ENCODE measurements at places on chromosomes 1 and 21.

DNA sequence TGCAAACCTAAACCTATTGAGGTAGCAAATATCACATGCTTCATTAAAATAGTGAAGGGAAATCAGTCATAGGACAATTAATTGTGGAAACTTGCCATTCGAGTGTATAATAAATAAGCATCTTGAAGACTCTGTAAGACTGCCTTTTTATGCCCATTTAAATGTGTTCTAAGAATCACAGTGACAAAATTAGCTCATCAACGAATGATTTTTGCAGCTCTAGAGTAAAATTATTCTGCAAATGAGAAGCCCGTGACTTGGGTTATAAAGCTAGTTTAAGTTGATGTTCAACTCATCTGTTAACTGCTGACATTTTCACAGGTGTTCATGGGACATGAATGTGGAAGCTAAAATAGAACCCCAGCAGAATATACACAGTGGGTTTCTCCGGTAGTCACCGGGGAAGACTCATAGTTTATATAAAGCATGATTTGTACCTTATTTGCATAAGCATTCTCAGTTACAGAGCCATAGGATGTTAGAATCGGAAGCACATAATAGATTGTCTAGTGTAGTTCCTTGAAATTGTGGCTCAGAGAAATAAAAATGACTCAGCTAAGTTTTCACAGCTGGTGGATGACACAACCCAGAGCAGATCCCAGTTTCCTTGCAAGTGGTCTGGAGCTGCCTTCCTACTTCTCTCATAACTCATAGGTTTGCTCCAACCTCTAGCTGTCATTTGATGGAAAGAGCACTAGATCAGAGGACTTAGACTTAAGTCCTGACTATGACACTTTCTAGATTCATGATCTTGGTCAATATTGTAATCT, 107.3 kb downstream of the UCHL5 start:
- no peak for DNase-seq

GRCh38 chr1:223228201-223228600, 85.2 kb upstream of the TLR5 start:
- DNase-seq: no peak

- no peak for DNase-seq
Measured at GRCh38 chr1:43531107-43531905, 623 bp downstream of the PTPRF start.

GRCh38 chr1:29125788-29126187, 2.1 kb upstream of the TMEM200B start:
- DNase-seq: no peak

- DNase-seq: no peak
Measured at GRCh38 chr1:206070627-206071304, 17.8 kb downstream of the RHEX start.

DNA sequence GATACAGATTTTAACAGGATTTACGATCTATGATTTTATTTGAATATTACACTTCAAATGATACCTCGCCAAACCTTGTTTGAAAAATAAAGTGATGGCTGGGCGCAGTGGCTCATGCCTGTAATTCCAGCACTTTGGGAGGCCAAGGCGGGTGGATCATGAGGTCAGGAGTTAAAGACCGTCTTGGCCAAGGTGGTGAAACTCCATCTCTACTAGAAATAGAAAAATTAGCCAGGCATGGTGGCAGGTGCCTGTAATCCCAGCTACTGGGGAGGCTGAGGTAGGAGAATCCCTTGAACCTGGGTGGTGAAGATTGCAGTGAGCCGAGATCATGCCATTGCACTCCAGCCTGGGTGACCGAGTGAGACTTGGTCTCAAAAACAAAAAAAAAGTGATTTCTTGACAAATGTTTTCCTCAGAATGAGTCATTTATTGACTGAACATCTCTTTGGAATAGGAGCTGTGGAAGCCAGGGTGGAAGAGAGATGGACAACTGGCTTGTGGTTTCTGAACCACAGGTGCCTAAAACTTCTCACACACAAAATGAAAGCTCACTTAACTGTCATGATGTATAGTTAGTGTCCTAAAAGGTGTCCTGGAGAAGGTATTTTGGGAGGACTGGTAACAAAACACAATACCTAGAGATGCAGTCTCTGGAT, 11.9 kb downstream of the PKNOX1 start:
- no peak for DNase-seq

GRCh38 chr1:229368347-229368746, 25.5 kb upstream of the CCSAP start:
- DNase-seq: no peak

DNA sequence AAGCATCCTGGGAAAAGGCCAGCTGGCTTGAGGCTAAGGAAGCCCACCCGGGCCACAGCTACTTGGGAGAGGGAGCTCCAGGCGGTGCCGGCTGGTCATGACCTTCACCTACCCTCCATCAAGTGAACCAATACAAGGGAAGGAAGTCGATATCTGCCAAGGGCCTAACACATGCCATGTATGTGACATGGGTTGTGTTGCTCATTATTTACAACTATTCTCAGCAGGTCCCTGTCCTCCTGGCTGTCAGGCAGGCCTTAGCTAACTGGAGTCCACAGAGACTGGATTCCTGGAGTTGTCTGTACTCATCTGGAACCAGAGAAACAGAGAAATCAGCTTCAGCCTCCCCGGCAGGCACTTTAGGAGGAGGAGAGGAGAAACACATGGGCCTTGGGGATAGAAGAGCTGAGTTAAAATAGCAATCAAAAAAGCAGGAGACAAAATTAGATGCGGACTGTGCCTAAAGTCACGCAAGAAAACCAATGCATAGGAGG, 15.7 kb downstream of the TCEA3 start:
- no peak for DNase-seq

- no peak for DNase-seq
Measured at GRCh38 chr1:206800411-206800810, 28.1 kb upstream of the IL10 start.

DNA sequence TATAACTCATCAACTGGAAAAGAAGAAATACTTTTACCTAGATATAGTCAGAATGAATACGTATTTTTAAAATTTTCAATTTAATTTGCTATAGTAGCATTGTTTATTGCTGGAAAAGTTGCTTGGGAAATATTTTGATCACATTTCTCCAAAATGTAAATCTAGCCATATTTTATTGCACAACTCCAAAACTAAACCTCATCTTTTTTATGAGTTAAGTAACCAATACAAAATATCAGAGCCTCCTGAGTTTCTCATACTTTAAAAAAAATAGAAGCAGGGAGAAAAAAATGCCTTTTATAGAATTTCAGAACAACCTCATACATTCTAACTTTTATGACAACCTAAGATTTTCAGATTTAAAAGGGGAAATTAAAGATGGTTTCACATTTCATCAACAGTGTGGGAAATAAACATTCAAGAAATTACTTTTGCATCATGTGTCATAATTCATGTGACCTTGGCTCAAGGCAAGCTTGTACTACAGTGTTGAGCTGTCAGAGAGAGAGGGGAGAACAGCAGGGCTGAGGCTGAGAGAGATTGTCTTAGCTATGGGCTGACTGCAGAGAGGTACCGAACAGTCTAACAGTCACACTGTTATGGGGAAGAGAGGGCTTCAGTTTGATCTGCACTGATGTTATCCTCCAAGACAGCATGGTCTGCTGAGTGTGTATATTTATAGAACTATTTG, 519.0 kb downstream of the LTN1 start:
- no peak for DNase-seq

- peak; percentile 54 for DNase-seq
Measured at GRCh38 chr1:226063224-226063976, 884 bp downstream of the H3-3A start.

DNA sequence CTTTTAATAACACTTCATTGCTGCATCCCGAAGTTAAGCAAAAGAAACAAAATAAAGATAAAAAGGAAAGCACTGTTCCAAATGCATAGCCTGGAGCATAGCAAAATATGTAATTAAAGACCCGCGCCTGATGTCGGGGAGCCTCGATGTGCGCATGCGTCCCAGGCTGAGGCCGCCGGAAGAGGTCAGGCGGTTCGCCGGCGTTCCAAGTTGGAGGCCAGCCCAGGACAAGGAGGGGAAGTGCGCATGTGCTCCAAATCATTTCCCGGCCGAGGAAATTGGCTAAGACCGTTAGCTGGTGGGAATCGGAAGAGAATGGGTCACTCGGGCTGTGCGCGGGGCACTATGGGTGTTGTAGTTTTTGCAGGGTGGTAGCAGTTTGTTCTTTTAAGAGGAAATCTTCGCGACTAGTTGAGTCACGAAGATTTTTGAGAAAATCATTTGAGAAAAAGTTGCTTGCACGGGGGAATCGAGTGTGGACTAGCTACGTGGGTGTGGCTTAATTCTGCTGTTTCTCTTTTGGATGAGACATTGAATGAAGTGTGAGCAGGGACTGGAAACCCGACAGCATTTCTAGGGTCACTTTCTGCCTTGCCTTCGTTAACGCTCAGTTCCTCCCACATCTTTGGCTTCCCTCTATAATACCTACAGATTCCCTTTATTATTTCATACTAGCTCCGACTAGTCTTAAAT, 31.0 kb upstream of the CD1D start:
- DNase-seq: peak; percentile 89

- no peak for DNase-seq
Measured at GRCh38 chr21:46517361-46517760, 58.7 kb downstream of the DIP2A start.

DNA sequence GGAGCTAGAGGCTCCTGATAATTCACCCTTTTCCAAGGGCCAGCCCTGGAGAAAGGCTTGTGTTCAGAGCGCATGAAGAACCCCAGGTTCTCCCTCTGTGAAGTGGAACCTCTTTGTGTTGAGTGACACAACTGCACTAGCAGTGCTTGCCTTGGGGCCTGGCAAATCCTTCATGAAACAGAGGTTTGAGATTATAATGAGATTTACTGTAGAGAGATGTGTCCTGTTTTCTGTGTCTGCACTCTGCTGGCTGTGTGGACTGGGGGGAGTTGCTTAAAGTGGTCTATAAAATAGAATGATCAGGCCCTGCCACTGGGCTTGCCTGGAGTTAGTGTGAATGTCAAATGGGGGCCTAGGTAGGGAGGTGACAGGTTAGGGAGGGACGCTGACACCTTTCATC, 11.5 kb upstream of the TNFRSF1B start:
- DNase-seq: no peak

DNA sequence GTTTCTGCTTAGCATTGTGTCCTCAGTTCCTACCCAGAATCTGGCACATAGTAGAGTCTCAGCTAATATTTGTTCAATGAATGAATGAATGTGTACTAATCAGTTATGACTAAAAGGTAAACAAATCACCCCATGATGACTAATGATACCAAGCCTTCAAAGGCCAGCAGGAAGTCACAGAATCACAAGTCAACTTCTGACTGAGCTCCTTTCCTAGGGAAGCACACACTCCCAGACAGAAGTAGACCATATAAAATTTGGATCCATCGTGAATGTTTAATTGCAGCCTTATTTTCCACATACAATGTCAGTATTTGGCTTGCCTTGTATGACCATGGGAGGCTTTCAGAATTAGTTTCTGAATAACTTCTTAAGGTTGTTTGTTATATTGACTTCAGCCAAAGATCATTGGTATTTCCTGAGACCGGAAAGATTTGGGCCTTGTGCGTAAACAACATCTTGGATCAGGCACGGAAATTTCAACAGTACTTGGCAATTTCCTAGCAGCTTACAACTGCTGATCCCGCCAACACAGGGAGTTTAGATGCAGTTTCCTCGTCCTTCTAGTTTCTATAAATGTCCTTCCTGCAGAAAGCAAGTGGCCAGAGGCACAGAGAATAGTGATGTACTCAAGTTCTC, 185.9 kb upstream of the ATP1B1 start:
- no peak for DNase-seq

GRCh38 chr1:27574871-27575831, 28.8 kb downstream of the AHDC1 start:
- DNase-seq: no peak

DNA sequence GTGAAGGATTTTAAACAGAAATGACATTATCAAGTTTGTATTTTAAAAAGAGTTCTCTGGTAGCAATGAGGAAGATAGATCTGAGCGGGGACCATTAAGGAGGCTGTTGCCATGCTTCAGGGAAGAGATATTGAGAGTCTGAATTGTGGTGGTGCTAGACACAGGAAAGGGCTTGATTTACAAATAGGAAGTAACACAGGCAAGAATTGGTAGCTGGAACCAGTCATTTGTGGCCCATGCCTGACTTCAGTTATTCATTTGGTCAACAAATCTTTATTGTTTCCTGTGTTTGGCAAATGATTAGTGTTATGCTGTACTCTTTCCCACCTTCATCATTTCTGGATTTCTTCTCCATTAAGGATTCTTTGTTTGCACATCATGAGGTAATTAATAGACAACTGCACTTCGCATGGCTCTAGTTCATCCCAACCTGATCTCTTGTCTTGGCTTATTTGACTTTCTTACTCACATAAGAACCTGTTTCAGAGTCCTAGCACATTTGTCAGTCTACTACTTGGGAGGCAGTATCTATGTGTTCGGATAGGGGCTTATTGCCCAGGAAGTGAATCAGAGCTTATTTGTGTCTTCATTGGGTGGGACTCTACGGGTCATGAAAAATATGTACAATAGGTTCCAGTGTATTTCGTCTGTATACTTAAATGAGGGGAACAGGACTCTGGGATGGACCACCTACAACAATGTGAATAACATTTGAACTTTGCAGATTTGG, 32.3 kb downstream of the EEIG2 start:
- DNase-seq: no peak

DNA sequence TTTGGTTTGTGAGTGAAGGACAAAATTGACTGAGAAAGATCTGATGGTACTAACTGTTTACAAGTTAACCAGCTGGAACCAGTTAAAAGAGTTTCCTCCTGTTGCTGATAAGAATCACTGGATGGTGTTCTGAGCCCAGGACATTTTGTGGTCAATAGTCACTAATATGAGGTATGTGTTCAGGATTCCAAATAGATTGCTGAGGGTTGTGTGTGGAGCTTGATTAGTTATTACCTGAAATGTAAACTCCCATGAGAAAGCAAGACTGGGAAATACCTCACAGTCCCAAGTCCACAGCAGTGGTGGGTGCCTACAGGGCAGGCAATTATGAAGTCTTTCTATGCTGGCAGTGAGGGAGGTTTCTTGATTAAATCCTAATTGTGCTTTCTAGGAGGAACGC, 164.6 kb downstream of the DNM3 start:
- DNase-seq: no peak

- DNase-seq: no peak
Measured at GRCh38 chr1:167486090-167486824, 32.1 kb downstream of the CD247 start.

DNA sequence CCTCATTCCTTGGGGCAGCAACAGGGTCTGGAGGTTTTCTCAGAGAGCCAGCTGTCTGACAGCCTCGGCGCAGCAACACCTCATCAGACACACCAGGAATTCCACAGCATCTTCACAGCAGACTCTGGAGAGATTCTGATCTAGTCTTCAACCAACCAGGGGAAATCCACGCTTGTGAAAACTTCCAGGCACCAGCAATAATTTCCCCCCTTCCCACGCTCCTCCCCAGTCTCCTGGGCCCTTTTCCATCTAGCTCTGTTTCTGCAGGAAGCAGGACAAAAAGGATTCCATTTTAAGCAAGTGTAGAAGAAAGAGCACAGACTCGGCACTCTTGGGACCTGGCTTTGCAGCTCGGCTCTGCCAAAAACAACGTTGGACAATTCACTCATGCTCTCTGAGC, 44.3 kb upstream of the CAPZB start:
- no peak for DNase-seq

- no peak for DNase-seq
Measured at GRCh38 chr1:234845836-234846235, 235.9 kb upstream of the IRF2BP2 start.

Data from hippocampal formation (tissue), 2 donors.